ENCODE measurements at places on chromosomes 1 and 21. TPM values are rescaled to one million over a fixed set of nuclear protein-coding genes. Genes with fewer than 3 reads are reported as not detected.

DNA sequence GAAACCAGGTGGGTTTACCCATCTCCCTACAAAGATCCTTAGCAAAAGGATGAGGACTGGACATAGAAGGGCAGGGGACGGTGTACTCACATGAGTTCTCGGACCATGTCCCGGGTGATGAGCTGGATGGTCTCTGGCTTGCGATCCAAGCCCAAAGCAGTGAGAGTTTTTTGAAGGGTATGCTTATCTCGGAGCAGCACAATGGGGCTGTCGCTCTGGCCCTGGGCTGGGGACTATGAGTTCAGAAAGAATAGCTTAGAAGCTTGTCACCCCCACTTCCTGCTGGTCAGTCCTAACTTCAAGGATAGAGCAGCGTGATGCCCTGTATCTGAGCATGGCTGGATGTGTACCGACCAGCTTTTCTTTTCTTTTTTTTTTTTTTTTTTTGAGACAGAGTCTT lies 9.6 kb downstream of the CFAP45 start:
- no peak for DNase-seq

DNA sequence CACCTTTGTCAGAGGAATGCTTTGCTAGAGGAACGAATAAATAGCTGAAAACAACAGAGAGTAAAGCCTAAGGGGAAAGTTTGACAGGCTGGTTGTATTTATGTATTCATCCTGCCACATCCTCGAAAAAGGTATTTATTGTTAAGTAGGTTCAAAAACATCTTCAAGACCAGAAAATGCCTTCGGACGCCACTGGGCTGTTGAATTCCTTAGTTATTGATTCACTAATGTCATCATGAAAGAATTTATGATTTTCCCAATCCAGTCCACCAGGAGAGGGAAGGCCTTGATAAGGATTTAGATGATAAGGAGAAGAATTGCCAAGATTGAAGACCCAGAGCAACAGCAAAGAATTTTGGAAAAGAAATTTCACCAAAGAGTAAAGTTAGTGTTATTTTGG lies 35.2 kb upstream of the MAB21L3 start:
- DNase-seq: no peak

DNA sequence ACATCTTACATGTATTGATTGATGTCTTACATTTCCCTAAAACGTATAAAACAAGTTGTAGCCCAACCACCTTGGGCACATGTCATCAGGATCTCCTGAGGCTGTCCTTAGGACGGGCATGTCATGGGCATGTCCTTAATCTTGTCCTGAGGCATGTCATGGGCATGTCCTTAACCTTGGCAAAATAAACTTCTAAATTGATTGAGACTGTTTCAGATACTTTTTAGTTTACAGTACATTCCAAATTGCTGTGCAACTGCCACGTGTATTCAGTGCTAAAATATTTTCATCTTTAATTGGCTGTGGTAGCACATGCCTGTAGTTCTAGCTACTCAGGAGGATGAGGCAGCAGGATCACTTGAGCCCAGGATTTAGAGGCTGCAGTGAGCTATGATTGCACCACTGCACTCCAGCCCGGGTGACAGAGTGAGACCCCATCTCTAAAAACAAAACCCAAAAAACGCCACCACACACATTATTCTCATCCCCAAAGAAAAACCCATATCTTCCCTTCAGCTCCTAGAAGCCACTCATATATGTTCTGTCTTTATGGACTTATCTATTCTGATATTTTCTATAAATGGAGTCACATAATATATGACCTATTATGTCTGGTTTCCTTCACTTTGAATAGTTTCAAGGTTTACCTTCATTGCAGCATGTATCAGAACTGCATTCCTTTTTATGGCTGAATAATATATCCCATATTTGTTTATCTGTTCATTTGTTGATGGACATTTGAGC lies 96.0 kb upstream of the BTG3 start:
- no peak for DNase-seq

DNA sequence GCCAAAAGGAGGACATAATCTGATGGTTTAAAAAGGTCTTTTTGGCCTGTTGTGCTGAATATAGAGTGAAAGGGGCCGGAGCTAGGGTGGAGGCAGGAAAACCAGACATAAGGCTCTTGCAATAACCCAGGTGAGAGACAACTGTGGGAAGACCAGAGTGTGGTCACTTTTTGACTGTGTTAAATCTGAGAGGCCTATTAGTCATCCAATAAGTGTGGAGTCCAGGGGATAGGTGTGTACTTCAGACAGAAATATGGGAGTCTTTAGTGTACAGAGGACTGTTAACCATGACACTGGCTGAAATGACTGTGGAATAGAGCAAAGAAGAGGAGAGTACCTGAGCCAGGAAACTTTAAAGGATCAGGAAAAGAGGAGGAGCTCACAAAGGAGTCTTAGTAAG lies 89.3 kb downstream of the VAV3 start:
- no peak for DNase-seq

GRCh38 chr1:226734611-226735153 lies 4.4 kb downstream of the ITPKB start:
- no peak for DNase-seq

Gene RGS1
- not detected for polyA plus RNA-seq
